CD8-positive, alpha-beta memory T cell (primary cell): ENCODE measurements at places on chromosomes 16 and 17. TPM values are rescaled to one million over a fixed set of nuclear protein-coding genes. Genes with fewer than 3 reads are reported as not detected.

GRCh38 chr16:87836844-87837581 is 32.3 kb downstream of the SLC7A5 start:
- no peak for DNase-seq

DNA sequence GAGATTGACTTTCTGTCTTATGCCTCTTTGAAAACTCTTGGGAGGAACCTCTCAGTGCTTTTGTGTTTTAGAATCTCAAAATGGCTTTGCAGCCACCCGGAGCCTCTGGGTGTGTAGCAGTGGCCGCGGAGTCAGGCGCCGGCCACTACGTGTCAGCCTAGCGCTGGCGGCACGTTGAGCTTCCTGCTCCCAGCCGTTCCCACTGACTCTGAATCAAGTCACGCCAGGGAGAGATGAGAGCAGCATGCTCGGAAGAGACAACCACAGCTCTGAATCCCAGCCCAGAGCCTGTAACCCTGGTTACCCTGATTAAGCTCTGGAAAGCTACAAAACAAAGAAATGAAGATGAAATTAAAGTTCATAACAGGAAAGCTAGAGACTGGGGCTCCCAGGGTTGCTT is 97.4 kb upstream of the CACNG5 start:
- DNase-seq: no peak

GRCh38 chr17:35749560-35750412 is 3.3 kb downstream of the GAS2L2 start:
- DNase-seq: no peak

GRCh38 chr17:39621523-39622379 is 5.0 kb upstream of the PPP1R1B start:
- DNase-seq: peak; percentile 80

DNA sequence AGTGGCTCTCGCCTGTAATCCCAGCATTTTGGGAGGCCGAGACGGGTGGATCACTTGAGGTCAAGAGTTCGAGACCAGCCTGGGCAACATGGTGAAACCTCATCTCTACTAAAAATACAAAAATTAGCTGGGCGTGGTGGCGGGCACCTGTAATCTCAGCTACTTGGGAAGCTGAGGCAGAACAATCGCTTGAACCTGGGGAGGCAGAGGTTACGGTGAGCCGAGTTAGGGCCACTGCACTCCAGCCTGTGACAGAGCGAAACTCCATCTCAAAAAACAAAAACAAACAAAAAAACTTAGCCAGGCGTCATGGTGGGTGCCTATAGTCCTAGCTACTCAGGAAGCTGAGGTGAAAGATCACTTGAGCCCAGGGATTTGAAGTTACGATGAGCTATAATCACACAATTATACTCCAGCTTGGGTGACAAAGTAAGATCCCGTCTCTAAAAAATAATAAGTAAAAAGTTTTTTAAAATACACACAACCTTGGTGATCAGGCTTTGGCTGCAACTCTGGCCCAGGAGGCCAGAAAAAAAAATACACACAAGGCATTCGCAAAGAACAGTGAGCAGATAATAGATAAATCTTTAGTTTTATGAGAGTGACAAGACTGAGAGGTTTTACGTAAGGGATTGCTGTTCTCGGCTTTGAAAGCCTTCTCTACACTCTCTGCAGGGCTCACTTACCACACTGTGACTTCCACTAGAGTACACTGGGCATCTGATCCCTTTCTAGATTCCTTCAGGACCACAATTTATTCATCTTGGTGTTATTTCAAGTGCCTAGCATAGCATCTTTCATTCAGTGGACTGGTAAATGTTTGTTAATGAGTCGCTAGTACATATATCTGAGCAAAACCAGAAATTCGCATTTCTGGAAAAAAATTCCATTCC is 5.9 kb downstream of the GSPT1 start:
- no peak for DNase-seq

DNA sequence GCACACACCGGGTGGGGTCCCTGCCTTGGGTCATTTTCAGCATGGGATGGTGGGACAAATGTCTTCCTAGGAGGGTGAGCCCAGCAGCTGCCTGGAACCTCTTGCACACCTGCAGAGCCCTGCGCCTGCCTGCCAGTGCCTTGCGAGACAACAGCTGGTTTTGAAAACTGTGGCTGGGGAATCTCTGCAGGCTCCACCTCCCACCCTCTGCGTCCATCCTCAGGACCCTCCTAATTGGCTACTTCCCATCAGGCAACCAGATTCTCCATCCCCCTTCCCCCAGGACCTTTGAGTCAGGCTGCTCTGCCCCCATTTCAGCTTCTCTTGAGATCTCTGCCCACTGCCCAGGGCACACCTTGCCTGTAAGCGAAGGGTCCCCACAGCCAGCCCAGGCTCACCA is 26.6 kb downstream of the PEMT start:
- no peak for DNase-seq

Gene ABCC11
- 0.22 TPM for total RNA-seq

Gene CNGB1
- not detected for total RNA-seq

Gene KCNJ18
- total RNA-seq: not detected

Gene SENP3
- total RNA-seq: 121 TPM

Gene GNAO1
- 2.5 TPM for total RNA-seq

Gene ST6GALNAC1
- total RNA-seq: not detected
